ENCODE measurements at places on chromosomes 11 and 22. TPM values are rescaled to one million over a fixed set of nuclear protein-coding genes. Genes with fewer than 3 reads are reported as not detected.

Gene MAJIN
- not detected for total RNA-seq

Gene F2
- not detected for total RNA-seq

Gene DKK3
- total RNA-seq, result 189 TPM

Gene UBASH3B
- 17.7 TPM for total RNA-seq

Gene C11orf87
- total RNA-seq, result 0.76 TPM

Gene YAP1
- total RNA-seq, result 118 TPM

Gene CENPM
- total RNA-seq, result 5.7 TPM

Gene FAM227A
- total RNA-seq, result 0.13 TPM

Gene POLD3
- 10.4 TPM for total RNA-seq

Gene P2RX6
- 1.6 TPM for total RNA-seq

Gene DBX1
- not detected for total RNA-seq

Gene API5
- total RNA-seq, result 90.4 TPM

Gene OR51E2
- total RNA-seq, result not detected

Gene ANAPC15
- 38.7 TPM for total RNA-seq

Gene APOBEC3H
- not detected for total RNA-seq

Gene GGTLC2
- not detected for total RNA-seq

Gene APOL4
- total RNA-seq, result not detected

Gene NOX4
- total RNA-seq, result 0.54 TPM

Gene SPON1
- total RNA-seq, result 3.7 TPM

Gene RIMBP3C
- total RNA-seq, result 0.22 TPM

Gene NTM
- total RNA-seq, result 25.9 TPM

Gene POLA2
- total RNA-seq, result 6.7 TPM

Gene VSIG2
- not detected for total RNA-seq

Gene LRRC10B
- total RNA-seq, result not detected

Gene UBE4A
- total RNA-seq, result 50.6 TPM

Gene PRDM11
- total RNA-seq, result 3.7 TPM

Gene OR1S2
- not detected for total RNA-seq

Gene EFCAB6
- total RNA-seq, result 3.5 TPM

Gene BACE1
- total RNA-seq, result 40.5 TPM

Gene CAPN5
- 22.4 TPM for total RNA-seq

Gene SPATA19
- not detected for total RNA-seq

Gene TMEM191B
- total RNA-seq, result not detected

Gene ZNF202
- total RNA-seq, result 5.5 TPM

Gene XNDC1N
- 0.38 TPM for total RNA-seq

Gene TH
- total RNA-seq, result not detected

Gene KRTAP5-1
- total RNA-seq, result not detected

Gene SPTBN2
- 0.13 TPM for total RNA-seq

Gene USP2
- not detected for total RNA-seq

Gene DNAJB7
- total RNA-seq, result not detected

Gene INPP5J
- total RNA-seq, result 0.13 TPM

Gene PGA5
- total RNA-seq, result not detected

Gene CD3E
- total RNA-seq, result not detected

Gene TMEM132A
- total RNA-seq, result 28.2 TPM

Gene PAX6
- not detected for total RNA-seq

Gene TRIM34
- total RNA-seq, result 12.1 TPM

Gene NPTXR
- 2.7 TPM for total RNA-seq

Gene NDUFA6
- 56.3 TPM for total RNA-seq

Gene CHST1
- total RNA-seq, result not detected

Gene KCNK4
- not detected for total RNA-seq

Gene FLRT1
- not detected for total RNA-seq

Gene OR52I1
- not detected for total RNA-seq

Measured in GM23248 (cell line).